Hematopoietic multipotent progenitor cell treated with erythropoietin and hydrocortisone succinate and interleukin-3 and kit ligand, for 15 days (in vitro differentiated cells): ENCODE measurements at places on chromosomes 3 and 15.
A peak's percentile ranks its signal among the peaks of the same experiment; 100 is the strongest.

GRCh38 chr15:77548589-77549557, 83.8 kb downstream of the LINGO1 start:
- no peak for DNase-seq

GRCh38 chr3:122825460-122825859, 30.6 kb downstream of the SLC49A4 start:
- no peak for DNase-seq

- DNase-seq = no peak
These were observed 25.4 kb downstream of the TMEM44 start for GRCh38 chr3:194607592-194608389.

DNA sequence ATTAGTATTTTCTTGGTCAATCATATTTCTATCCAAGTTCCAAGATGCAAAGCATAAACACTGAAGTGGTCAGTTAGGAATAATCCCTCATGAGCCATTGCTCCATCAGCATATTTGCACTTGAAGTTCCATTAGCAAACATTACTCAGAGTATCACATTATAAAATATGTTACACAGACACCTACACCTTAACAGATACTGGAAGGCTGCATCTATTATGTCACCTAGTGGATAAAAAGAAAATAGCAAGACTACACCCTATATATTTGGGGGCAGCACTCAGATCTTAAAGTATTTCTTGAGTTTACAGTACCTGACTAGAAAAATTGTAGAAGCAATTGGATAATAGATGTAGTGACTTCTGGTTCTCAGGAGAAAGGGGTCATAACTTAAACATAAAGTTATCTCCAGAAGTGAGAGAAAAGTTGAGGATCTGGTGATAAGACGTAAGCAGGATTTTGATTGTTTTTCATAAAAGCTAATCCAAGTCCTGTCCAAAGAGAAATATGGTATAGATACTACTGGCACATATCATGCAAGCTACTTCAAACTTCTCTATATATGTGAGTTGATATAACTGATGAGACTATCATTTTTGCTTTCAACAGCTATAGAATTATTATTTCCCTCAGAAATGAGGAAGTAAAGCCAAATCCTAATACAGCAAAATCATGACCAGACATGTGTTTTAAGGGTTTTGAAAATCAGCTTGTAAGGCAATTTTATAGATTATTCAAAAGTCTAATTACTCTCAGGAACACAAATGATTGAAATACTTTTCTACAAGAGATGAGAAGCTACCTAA, 422.2 kb downstream of the GBE1 start:
- DNase-seq = no peak

DNA sequence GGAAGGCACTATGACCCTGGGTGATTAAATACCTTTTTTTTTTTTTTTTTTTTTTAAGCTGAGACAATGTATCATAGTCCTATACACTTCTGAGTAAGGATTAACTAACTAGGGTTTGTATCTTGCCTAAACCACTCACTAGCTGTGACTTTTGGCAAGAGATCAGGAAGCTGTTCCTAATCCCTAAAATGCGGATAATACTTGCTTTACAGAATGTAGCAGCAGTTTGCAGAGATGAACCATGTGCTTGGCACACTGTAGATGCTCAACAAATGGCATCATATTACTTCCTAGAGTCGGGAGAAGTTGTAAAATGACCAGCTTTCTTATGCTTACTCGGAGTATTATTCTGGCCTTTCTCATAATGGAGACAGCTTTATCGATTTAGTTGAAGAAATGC, 25.6 kb upstream of the PYGO1 start:
- DNase-seq = no peak

DNA sequence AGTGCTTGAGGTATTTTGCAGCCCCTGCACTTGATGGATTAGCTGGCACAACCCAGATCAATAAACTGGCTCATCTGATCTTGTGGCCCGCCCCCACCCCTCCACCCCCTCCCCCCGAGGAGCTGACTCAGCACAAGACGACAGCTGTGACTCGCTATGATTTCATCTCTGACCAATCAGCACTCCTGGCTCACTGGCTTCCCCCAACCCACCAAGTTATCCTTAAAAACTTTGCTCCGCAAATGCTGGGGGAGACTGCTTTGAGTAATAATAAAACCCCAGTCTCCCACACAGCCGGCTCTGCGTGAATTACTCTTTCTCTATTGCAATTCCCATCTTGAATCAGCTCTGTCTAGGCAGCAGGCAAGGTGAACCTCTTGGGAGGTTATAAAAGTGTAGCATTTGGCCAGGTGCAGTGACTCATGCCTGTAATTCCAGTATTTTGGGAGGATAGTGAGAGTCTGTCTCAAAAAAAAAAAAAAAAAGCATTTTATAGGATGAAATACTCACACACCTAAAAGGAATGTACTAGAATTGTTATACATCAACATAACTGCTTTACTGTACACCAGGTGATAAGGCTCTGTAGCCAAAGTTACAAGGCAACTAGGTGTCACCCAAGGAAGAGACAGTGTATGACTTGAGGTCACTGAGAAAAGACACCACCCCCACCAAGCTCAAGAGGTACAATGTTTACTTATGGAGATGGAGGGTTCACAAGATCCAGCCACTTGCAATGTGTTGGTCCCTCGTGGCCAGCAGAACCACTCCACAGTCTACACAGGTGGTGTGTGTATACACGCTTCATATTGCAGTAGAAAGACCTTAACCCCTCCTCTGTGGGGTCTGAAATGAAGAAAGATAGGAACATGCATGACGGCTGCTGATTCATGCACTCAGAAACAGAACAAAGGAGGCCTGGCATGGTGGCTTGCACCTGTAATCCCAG, 8.6 kb downstream of the ZNF445 start:
- DNase-seq = peak; percentile 19

DNA sequence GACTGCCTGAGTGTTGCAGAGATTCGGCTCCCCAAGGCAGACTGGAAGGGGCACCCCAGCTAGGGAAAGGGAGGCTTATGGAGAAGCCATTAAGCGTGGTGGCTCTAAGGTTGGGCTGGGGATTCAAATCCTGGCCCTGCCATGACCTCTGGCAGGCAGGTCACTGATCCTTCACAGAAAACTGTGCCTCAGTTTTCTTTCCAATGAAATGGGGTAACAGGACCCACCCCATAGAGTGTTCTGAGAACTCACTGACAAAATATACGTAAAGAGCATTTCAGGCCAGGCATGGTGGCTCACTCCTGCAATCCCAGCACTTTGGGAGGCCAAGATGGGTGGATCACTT, 34.6 kb downstream of the DNASE1L3 start:
- DNase-seq = no peak

DNA sequence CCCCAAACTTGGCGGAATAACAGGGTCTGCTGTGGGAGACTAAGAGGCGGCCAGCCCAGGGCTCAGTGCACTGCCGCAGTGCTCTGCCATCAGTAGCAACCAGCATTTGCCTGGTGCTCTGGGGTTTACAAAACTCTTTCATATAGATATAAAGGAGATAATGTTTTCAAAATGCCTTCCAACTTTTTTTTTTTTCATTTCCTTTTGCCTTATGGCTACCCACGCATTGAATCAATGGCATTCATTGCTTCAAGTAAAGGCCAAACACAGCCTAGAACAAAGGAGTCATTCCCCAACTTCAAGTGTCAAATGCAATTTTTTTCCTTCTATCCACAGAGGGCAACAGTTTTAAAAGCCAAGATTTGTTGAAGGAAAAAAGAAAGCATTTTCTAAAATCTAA, 11.6 kb upstream of the SLC24A5 start:
- DNase-seq = no peak

DNA sequence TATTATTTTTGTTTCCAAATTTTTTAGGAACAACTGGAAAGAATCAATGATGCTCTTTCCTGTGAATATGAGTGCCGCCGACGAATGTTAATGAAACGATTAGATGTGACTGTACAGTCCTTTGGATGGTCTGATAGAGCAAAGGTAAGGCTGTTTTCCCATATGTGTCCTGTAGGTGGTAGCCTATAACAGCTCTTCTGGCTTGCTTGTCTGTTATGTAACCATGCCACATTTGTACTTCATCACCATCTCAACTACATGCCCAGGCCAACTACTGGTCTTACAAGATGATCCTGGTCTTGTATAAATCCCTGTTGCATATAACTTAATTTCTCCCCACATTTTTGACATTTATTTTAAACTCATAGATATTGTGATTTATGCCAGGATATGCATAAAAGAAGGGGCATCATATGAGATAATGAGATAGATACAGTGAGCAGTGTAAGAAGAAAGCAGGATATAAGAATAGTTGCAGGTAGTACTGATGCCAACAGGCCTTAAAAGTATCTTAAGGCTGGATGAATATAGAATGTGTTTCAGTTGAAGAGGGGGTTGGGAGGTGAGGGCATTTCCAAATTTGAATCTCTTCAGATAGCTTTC, 20.3 kb downstream of the FAM98B start:
- DNase-seq = peak; percentile 39

DNA sequence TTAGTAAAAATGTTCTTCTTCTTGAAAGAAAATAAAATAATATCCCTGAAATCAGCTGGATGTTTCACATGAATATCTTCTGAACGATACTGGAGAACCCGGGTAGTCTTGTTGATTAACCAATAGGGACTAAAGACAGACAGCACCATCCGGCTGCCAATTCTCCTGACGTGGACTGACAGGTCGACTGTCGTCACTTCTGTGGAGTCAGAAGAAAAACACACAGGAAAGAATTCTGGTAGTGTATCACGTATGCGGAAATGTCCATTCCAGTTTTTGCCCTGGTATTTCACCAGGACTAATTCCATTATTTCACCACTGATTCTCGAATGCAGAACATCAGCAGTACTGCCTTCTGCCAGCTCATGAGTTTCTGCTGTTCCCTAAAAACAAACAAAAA, 144.6 kb downstream of the VPS13C start:
- DNase-seq = no peak

GRCh38 chr3:420584-420983, 224.0 kb downstream of the CHL1 start:
- DNase-seq = no peak

- DNase-seq = no peak
These were observed 1.7 kb downstream of the CCDC9B start for GRCh38 chr15:40338921-40339620.

GRCh38 chr15:27027229-27027628, 56.2 kb downstream of the GABRG3 start:
- DNase-seq = no peak

- DNase-seq = no peak
These were observed 181.4 kb upstream of the GRM7 start for GRCh38 chr3:6679510-6679909.

DNA sequence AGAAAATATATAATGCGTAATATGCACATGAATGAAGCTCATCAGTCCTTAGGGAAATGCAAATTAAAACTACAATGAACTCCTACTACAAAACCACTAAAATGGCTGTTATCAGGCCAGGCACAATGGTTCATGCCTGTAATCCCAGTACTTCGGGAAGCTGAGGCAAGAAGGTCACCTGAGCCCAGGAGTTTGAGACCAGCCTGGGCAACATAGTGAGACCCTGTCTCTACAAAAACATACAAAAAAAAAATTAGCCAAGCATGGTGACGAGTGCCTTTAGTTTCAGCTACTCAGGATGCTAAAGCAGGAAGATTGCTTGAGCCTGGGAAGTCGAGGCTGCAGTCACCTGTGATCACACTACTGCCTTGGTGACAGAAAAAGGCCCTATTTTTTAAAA, 85.2 kb downstream of the MAP4 start:
- DNase-seq = no peak

GRCh38 chr3:133074977-133075376, 36.8 kb downstream of the TMEM108 start:
- no peak for DNase-seq

- DNase-seq = no peak
These were observed 13.2 kb downstream of the XXYLT1 start for GRCh38 chr3:195257454-195258448.

DNA sequence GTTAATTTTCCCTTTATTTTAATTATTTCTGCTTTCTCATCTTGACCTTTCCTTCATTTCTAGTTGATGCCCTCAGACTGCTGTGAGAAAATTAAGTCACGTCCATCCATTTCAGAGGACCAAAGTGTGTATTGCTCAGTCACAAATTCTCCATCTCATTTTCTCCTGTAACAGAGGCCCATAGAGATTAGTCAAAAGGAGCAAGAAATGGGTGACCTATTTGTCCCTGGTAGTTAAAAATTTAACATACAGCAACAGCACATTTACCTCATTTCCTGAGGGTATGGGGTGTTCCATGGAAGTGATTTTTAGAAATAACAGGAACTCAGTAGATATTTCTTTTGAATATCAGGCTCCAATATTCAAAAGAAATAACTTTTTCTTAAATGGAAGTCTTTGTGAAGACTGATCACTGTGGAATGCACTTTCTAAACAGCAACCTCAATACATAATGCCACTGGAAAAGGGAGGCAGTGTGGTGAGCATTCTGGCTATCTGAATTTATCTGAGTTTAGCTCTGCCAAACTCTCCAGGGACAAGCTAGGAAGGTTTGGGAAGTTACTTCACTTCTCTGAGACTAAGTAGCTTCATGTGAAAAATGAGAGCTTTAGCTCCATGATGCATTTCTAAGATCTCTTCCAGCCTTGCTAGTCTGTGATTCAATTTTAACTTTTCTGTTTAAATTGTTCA, 808.2 kb downstream of the SQOR start:
- DNase-seq = no peak

GRCh38 chr3:166457382-166457781, 620.2 kb upstream of the BCHE start:
- no peak for DNase-seq

DNA sequence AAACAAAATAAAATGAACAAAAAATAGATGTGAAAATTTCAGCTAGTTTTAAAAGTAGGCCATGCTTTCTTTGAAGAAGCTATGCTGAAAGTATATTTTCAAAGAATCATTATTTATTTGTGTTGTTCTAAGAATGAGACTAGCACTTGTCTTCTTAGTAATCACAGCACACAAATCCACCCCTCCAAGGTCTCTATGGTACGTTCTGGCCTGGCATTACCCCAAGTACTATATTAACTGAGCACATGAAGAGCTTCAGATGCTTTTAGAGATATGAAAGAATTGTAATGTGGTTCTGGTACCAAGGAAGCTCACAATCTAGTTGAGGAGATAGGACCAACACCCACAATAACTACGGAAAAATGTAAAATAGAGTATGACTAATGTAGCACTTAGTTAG, 416.5 kb downstream of the PLCL2 start:
- DNase-seq = no peak

DNA sequence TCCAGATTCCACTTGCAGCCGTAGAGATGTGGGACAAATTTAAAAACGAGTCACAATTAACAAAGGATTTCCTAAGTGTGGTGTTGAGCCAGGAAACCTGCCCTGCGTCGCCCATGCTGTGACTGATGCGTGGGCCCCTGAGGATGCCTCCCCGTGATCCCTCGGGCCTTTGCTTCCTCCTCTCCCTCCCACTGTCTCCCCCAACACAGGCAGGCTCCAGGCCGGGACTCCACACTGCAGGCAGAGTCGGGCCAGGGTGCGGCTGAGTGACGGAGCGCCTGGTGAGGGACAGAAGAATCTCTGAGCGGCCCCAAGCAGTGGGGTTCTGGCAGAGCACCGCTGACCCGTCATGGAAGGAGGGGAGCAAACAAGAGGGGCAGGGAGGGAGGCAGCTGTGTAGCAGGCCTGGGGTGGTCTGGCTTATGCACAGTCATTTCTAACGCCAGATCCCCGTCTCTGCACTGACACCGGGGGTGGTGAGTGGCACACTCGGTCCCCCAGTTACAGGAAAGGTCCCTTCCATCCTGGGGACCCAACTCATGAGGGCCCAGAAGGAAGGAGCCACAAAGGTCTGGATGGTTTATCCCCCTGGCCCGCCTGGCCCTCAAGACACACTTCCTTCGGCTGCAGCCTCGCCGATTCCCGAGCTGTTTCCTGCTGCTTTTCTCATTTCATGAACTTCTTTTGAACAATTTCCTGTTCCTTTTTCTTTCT, 91.0 kb downstream of the XXYLT1 start:
- no peak for DNase-seq
